ENCODE measurements at places on chromosomes 12 and 14. TPM values are rescaled to one million over a fixed set of nuclear protein-coding genes. Genes with fewer than 3 reads are reported as not detected.

- no peak for DNase-seq
Observed at GRCh38 chr14:92254786-92255185, 68.2 kb upstream of the SLC24A4 start.

DNA sequence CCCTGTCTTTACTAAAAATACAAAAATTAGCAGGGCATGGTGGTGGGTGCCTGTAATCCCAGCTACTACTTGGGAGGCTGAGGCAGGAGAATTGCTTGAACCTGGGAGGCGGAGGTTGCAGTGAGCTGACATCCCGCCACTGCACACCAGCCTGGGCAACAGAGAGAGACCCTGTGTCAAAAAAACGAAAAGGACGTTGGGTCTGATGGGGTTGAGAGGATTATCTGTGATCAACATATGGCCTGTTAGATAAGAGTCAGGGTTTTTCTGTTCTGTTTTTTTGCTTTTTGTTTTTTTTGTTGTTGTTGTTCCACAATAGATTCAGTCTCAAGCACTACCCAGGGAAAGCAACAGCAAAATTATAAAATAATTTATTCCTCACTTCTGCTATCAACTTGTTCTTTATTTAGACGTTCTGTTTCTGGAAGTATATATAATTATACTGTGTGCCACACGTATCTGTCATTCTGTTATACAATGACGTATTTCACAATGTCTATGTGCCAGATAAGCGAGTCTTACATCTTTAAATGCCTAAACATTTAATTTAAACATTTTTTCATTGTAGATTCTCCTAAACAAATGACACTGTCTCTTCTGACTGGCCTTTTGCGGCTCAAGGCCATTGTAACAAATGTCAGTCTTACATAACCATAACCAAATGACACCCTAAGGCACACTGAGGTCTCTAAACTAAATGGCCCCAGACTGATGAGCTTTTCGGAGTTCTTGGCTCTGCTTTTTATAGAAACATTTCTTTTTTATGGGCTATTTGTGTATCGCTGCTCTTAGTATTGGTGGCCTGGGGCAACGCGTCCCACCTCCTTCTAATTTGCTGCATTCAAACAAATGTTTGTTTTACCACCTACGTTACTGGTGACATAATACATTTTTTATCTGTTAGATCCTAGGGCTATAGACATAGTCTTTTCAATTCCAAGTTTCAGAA is 7.2 kb upstream of the P2RX4 start:
- no peak for DNase-seq

The SLC24A4 gene
- 0.96 TPM for total RNA-seq

GRCh38 chr12:80412343-80412953 is 31.6 kb upstream of the PTPRQ start:
- no peak for DNase-seq

The RNASE7 gene
- not detected for total RNA-seq

The L3HYPDH gene
- 56.5 TPM for total RNA-seq

The CRACR2A gene
- total RNA-seq: 17.3 TPM

DNA sequence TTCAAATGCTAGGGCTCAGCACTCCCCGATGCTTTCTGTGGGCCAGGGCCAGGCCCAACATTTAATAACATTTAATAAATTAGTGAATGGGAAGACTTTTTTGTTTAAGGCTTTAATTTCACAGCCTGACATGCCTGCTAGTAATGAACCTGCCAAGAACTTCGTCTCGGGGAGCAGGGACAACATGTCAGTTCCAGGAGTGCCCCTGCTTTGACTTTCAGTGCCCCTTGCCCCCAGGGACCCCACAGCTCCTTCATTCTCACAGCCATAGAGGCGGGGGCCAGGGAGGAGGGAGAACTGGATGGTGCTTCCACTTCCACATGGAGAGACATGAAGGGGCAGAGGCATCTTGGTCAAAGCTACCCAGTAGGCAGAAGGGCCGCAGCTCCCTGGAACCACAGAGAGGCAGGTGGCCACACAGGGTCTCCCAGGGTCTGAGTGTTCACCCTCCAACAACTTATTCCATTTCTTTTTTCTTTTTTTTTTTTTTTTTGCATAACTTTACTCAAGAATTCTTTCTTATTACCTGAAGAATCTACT is 66.0 kb upstream of the DDX11 start:
- DNase-seq: no peak

DNA sequence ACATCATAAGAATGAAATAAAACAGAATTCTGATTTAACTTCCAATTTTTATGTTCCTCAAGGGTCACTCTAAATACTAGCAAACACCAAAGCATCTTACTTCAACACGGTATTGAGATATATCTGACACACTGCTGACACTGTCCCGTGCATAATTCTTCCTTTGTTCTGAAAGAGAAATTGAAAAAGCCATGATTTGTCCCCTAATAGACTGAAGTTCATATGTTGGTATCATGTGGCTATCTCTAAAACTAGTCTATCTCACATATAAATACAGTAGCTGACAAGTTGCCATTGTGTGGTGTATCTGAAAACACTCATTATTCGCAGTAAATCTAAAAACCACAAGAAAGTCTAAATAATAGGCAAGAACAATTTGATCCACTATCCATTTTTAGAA is 118.4 kb downstream of the EPS8 start:
- DNase-seq: no peak

The CLEC2B gene
- 36.1 TPM for total RNA-seq

GRCh38 chr12:21989819-21990412 is 48.7 kb upstream of the ABCC9 start:
- DNase-seq: no peak

DNA sequence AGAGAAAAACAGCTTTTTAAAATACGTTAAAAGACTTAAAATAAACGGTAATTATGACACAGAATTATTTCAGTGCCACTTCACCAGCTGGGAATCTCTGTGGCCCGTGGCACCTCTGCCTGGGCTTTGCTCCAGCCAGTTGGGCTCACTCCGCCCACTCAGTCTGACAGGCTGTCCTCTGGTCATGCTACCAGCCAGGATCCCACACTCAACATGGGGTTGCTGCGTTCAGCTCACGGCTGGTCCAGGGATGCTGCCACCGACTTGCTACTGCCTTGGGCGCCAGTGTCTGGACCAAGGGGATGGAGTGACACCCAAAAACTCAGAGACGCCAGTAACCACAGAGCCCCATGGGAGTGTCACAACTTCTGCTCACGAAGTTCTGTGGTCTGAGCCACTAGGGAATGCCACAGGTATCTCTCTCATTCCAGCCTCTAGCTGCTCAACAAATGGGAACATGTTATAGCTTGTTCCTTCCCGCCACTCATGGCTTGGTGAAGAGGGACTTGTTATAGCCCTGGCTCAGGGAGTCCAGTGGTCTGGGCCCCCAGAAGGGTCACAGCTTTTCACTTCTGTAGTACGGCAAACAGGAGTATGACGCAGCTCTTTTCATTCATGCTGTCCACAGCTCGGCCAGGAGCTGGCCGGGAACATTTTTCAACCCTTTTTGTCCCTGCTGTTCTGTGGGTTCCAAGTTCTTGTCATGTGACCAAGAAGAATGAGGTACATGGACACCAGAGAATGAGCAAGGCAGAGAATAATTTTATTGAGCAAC is 23.4 kb upstream of the ATXN7L3B start:
- no peak for DNase-seq

The KRT78 gene
- 2.0 TPM for total RNA-seq
